Motor neuron (in vitro differentiated cells): ENCODE measurements at places on chromosomes 1 and 21.
A peak's percentile ranks its signal among the peaks of the same experiment; 100 is the strongest.

GRCh38 chr1:210728437-210729149, 399.9 kb downstream of the HHAT start:
- ATAC-seq: peak; percentile 30

DNA sequence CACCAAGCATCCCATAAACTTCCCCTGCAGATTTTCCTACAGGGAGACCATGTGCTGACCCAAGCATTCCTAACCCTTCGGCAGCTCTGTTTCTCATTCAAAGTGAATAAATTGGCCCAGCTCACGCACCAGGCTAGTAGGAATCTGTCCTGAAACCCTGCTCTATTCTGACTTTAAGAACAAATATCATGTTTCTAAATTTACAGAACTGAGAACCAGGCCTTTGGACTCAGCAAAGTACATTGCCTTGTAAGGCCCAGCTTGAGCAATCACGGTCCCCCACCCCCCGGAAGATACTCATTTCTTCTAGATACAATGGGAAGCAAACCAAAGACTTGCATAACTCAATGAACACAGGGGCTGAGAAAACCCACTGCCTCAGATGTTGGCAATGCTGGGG, 160.1 kb upstream of the NFIA start:
- ATAC-seq: no peak

- no peak for ATAC-seq
Measured at GRCh38 chr21:35578347-35578782, 482.0 kb downstream of the SETD4 start.

DNA sequence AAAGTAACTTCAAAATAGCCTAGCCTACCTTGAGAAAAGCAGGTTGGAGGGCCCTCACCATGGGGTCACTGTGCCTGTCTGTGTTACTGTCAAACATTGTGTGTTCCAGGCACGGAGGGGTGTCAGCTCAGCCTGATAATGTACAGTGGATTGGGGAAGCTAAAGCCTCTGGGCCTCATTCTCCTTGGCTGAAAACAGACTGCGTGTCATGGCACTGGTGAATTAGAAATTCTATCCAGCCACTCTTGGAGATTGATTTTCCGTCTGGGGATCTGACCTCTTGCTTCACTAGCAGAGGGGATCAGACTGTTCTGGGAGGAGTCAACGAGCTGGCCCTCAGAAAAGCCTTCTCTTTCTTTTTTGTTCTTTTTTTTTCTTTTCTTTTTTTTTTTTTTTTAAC, 123.5 kb upstream of the HOOK1 start:
- no peak for ATAC-seq

DNA sequence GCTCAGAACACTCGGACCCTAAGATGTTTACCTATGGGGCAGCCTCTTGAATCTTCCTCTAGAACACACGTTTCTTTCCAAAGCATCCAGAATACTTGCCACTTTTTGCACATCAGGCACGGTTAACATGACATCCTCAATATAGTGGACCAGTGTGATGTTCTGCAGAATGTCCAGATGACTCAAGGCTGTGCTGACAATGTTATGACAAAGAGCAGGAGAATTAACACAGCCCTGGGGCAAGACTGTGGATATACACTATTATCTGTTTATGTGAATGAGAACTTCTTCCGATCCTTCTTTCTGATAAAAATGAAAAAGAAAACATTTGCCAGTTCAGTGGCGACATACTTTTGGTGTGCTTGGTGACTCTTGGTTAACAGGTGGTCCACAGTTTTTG, 154.3 kb downstream of the PDE4B start:
- no peak for ATAC-seq

DNA sequence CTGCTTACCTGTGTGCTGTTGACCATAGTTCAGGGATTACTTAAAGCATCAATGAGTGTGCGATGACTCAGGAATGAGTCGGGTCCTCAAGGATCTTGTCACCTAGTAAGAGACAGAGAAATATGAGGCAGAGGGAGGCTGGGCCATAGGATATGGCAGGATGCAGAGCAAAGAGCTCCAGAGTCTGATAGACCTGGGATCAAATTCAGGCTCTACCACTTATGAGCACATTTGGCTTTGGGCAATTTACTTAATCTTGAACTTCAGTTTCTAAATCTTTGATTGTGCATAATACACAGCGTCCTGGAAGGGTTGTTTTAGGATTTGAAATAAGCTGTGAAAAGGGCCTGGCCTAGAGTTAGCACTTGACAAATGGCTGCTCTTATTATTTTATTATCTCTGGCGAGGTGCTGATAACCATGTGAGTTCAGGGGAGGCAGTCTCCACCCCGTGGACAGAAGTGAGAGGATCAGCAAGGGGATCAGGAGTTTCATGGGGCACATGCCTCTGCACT, 94.5 kb downstream of the ROR1 start:
- ATAC-seq: peak; percentile 45

- no peak for ATAC-seq
Measured at GRCh38 chr1:29365906-29366670, 129.8 kb downstream of the PTPRU start.

- ATAC-seq: peak; percentile 77
Measured at GRCh38 chr1:46221749-46222148, 18.6 kb downstream of the LURAP1 start.

DNA sequence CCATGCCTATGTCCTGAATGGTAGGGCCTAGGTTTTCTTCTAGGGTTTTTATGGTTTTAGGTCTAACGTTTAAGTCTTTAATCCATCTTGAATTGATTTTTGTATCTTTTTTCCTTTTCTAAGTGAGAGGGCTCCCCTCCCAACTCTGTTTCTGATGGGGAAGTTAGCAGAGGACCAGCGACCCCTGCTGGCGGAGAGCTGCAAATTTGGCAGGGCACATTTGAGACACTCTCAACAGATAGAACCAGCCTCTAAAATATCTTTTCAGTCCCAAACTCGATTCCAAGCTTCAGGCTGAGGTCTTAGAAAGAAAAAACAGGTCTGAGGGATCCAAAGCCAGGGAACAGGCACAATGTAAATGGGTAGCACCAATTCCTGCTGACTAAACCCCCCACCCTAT, 32.5 kb downstream of the LRRC3 start:
- ATAC-seq: peak; percentile 42

- peak; percentile 98 for ATAC-seq
Measured at GRCh38 chr1:34885405-34886247, 26.1 kb upstream of the SMIM12 start.

DNA sequence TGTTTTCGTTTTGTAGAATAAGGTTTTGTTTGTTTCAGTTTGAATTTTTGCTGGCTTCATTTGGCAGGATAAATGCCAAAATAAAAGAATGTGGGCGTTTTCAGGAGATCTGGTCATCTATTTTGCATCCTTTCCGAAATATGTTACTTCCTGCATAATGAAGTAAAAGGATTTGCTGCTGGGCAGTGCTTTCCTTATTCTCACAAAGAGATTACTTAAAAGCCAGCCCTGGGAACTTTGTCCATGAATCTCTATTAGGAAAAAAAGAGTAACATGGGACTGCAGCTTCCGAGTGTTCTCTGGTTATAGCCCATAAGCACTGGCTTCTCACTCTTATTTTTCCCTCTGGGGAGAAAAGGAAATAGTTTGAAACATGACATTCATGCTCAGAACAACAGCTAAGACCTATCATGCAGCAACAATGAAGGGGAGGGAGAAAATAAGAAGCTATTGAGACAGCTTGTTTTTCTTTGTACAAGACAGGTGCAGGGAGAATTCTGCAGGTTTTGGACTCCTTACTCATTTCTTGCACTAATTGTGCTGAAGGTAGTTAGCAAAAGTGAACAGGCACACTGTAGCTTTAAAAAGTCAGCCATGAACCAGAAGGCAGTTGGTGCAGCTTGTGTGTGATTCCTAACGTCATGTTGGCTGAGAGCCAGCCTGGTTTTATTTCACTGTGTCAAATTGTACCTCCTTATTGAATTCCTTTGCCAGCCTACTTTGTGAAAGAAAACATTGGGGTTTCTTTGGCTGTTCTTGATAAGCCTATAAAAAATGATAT, at the start of gene SAMD13:
Gene SAMD13 (plus strand): TSS at position 705 of the 781 bp plus-strand sequence. CDS start 1,527 bp downstream, outside the sequence.
- peak; percentile 4 for ATAC-seq

GRCh38 chr1:159790237-159790917, 9.6 kb downstream of the DUSP23 start:
- no peak for ATAC-seq

DNA sequence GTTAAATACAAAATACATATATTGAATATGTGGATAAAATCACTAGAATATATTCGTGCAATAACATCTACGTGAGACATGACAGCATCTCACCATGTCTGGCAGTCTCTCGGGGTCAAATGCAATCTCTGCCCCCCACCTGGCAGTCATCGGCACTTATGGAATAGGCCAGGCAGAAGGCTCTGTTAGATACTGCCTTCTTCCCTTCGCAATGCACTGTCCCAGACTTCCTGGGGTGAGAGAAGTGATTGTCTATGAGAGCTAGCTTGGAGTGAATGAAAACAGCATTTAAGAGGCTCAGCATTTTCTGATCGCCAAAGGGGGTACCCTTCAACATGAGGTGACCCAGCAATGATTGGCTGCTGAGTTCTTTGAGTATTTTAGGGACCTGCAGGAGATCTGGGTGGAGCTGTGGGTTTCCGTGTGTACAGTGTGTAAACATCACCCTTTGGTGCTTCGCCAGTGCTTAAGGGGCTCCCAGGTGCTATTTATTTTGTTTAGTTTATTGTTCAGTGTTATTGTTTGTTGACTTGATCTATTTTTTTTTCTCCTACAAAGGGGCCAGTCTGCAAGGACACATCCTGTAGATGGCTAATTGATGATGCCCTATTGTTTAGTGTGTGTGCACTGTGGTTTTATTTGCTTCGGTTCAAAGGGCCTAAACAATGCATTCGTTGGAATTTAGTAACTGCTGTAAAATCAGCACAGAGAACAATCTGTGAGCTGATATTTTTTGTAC, 10.2 kb downstream of the ERG start:
- peak; percentile 45 for ATAC-seq

- ATAC-seq: no peak
Measured at GRCh38 chr1:62373221-62373620, 54.0 kb upstream of the KANK4 start.

- ATAC-seq: peak; percentile 66
Measured at GRCh38 chr1:183871142-183871541, 66.2 kb downstream of the RGL1 start.

GRCh38 chr21:36579898-36580297, 100.0 kb upstream of the CLDN14 start:
- no peak for ATAC-seq

- ATAC-seq: peak; percentile 86
Measured at GRCh38 chr1:56578963-56579875, at the start of gene PLPP3. PLPP3 (minus strand) TSS chr1:56579563; CDS start chr1:56579016, 547 bp downstream.

- ATAC-seq: no peak
Measured at GRCh38 chr1:48472638-48473037, 634 bp upstream of the SPATA6 start.

GRCh38 chr1:236120721-236121153, 21.6 kb upstream of the GPR137B start:
- no peak for ATAC-seq

GRCh38 chr1:180884588-180885300, 28.0 kb upstream of the KIAA1614 start:
- no peak for ATAC-seq

GRCh38 chr1:11851180-11851579, 3.6 kb upstream of the NPPA start:
- ATAC-seq: no peak

DNA sequence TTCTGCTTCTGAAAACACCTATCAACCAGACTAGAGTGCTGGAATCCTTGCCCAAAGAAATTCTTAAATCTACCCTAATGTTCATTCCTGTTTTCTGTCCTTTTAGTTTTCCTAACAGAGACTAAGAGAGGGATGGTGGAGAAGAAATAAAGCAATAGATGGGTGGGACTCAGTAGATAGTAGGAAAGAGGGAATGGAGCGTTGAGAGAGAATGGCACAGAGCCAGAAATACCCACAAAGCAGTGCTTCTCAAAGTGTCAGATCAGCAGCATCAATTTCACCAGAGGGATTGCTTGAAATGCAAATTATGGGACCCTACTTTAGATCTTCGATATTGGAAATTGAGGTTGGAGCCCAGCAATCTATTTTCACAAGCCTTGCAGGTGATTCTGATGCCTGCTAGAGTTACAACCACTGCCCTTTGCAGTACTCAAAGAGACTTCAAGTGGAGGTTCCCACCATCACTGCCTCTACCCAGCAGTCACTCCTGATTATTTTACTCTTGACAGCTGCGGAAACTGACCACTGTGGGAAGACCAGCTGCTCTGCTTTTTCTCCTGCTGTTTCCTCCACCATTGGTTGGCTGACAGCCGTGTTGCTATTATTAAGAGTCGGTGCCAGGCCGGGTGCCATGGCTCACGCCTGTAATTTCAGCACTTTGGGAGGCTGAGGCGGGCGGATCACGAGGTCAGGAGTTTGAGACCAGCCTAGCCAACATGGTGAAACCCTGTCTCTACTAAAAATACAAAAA, 11.4 kb upstream of the PRPF3 start:
- no peak for ATAC-seq
